ENCODE measurements at places on chromosomes 3 and 15. TPM values are rescaled to one million over a fixed set of nuclear protein-coding genes. Genes with fewer than 3 reads are reported as not detected.

Gene GMPPB
- 12.5 TPM for total RNA-seq

Gene ATP2B2
- 4.3 TPM for total RNA-seq

Gene EOGT
- total RNA-seq = 23.9 TPM

Gene TMEM158
- total RNA-seq = 6.5 TPM

Gene SLC24A5
- not detected for total RNA-seq

Gene SYNM
- 380 TPM for total RNA-seq

Gene CNTN6
- total RNA-seq = 0.10 TPM

Gene BTLA
- total RNA-seq = not detected

Gene COL8A1
- 5.4 TPM for total RNA-seq

All from psoas muscle (tissue), 8 donors.